ENCODE measurements at places on chromosomes 7 and 10.

DNA sequence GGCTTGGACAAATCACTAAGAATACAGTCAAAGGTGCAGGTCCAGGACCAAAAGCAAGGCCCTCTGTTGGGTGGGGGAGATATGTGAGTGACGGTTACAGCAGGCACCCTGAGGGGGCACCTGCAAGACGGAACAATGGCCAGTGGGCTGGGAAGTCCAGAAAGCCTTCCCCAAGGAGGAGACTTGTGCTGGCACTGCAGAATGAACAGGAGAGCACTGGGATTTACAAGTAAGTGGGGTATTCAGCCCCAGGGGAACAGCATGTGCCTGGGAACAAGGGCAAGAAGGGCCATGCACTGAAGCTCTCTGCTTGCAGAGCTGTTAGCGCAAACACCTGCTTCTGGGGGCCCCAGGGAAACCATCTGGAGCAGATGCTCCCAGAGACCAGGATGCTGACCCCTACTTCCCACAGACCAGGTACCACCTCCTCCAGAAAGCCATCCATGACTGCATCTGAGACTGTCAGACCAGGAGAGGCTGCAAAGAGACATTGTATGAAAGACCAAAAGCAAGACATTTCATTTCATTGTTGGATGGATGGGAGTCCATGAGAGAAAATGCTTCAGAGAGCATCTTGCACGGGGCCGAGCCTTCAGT, 24.6 kb upstream of the ZMIZ1 start:
- no peak for DNase-seq

DNA sequence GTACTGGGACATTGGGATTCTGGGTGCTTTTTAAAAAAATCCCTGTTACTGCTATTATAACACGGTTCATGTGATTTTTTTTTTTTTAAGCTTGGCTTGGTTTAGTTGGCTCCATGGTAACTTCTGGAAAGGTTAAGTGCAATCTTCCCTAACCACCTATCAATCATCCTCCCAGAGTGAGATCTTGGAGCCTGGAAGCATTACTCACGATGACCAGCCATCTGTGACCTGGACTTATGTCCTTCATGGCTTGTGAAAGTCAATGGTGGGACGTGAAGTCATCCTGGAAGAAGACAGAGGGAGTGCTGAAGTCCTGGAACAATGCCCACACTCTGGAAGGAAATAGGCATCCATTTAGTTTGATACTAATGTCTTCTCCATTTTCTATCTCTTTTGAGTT, 135.5 kb upstream of the FRMD4A start:
- no peak for DNase-seq

- no peak for DNase-seq
Measured at GRCh38 chr10:114648368-114648767, 9.7 kb downstream of the ABLIM1 start.

GRCh38 chr10:89241486-89242344, 9.9 kb downstream of the LIPA start:
- no peak for DNase-seq

- DNase-seq = no peak
Measured at GRCh38 chr7:73668886-73669230, 1.2 kb downstream of the VPS37D start.

DNA sequence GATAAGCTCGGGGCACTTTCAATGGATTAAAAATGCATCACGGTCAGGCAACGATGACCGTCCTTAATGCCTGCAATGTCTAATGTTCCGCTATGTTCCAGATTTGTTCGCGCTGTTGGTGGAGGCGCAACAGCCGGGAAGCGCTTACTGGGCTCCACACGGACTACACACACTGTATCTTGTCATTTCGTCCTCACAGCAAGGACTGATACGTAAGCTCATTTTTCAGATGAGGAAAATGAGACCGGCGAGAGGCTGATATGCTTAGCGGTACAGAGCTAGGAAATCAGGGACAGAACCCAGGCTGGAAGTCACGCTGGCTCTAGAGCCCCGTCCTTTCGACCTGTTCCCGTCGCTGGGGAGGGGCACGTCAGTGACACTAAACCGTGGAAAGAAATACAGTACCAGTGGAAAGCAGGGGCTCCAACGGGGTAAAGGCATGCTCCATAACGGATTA, 670 bp downstream of the TPK1 start:
- DNase-seq = peak; percentile 23

GRCh38 chr10:70715853-70716795, 43.8 kb downstream of the ADAMTS14 start:
- DNase-seq = no peak

- DNase-seq = peak; percentile 21
Measured at GRCh38 chr7:142438235-142438922, 180.5 kb upstream of the PRSS58 start.

DNA sequence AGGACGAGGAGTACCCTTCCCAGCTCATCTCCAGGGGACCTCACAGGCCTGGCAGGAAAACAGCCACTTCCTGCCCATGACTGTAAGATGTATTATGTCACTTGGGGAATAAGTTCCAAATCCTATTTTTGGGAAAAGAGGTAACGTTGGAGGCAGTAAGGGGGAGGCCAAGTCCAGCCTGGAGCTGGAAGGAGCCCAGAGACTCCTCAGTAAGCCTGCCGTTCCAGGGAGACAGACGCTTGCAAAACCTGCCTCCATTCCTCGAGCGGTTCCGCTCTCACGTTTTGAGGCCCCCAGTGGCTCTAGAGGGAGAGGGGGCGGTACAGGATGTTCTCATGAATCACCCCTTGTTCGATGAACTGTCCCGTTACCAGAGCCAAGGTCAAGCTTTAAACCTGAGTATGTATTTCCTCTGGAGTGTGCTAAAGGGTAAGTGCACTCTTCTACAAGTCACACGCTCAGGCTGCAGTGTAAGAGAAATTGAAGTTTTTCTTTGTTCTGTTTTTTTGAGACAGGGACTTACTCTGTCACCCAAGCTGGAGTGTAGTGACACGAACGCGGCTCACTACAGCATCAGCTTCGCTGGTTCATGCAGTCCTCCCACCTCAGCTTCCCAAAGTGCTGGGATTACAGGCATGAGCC, 45.5 kb upstream of the CYTH3 start:
- peak; percentile 9 for DNase-seq

DNA sequence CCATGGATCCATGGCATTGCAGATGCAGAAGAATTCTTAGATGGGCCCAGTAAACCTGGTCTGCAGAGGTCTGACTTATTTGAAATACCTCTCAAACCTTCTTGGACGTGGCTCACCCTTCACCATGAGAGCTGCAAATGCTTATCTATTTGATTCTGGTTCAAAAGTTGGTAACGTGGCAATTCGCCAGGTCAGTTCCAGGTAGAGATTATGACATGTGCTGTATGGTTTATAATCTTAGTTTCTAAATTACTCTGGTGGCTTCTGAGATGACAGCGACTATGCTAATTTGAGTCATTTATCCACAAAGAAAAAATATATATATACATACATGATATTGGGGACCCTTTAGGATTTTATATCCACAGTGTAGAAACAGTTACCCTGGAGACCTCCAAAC, 68.8 kb downstream of the NRP1 start:
- DNase-seq = no peak

DNA sequence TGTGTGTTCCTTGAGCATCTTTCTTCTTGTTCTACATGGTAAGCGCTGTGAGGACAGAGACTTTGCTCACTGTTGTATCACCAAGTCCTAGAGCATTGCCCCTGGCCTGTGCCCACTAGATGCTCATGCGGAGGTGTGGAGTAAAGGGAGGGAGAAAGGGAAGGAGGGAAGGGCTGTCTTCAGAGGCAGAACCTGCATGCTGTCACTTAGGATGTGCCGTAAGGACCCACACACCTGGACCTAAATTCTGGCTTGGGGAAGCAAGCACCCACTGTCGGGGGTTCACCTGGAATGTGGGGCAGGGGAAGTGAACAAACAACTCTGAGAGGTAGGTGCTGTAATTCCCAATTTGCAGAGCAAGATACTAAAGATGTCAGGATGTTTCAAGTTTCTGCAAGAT, 129.5 kb downstream of the PTPN20 start:
- DNase-seq = no peak

DNA sequence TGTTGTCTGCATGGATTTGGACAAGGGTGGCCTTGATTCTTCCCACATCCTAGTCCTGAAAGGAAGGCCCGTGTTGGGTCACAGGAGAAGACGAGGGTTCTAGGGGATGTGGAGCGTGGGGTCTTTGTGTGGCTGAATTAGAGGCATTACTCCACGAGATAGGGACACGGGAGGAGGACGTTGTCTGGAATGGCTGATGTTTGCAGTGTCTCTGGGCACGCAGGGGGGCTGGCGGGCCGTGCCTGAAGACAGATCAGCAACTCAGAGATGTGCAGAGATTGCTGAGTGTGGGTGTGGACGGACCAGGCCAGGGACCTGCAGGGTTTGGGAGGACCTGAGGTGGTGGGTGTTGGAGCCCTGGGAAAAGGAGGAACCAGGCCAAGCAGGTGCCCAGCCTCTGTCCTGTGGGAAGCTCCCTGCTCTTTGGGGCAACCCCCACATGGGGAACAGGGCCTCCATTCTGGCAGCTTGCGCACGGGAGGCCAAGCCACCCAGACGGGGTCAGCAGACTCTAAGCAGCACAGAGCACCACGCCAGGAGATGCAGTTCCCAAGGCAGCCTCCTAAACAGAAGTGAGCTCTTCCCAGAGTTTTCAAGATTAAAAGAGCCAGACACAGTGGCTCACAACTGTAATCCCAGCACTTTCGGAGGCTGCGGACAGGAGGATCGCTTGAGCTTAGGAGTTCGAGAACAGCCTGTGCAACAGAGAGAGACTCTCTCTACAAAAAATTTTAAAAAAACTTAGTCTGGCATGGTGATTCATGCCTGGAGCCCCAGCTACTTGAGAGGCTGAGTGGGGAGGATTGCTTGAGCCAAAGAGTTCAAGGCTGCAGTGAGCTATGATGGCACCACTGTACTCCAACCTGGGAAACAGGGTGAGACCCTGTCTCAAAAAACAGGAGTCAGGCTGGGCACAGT, 71.0 kb upstream of the GTF2I start:
- no peak for DNase-seq

GRCh38 chr7:25946181-25946580, 205.8 kb upstream of the NFE2L3 start:
- no peak for DNase-seq

- DNase-seq = no peak
Measured at GRCh38 chr10:33422471-33423153, 88.1 kb upstream of the NRP1 start.

GRCh38 chr7:96014617-96015016, 242.3 kb downstream of the DYNC1I1 start:
- DNase-seq = no peak

GRCh38 chr10:99926925-99927720, 82.6 kb downstream of the DNMBP start:
- peak; percentile 71 for DNase-seq

DNA sequence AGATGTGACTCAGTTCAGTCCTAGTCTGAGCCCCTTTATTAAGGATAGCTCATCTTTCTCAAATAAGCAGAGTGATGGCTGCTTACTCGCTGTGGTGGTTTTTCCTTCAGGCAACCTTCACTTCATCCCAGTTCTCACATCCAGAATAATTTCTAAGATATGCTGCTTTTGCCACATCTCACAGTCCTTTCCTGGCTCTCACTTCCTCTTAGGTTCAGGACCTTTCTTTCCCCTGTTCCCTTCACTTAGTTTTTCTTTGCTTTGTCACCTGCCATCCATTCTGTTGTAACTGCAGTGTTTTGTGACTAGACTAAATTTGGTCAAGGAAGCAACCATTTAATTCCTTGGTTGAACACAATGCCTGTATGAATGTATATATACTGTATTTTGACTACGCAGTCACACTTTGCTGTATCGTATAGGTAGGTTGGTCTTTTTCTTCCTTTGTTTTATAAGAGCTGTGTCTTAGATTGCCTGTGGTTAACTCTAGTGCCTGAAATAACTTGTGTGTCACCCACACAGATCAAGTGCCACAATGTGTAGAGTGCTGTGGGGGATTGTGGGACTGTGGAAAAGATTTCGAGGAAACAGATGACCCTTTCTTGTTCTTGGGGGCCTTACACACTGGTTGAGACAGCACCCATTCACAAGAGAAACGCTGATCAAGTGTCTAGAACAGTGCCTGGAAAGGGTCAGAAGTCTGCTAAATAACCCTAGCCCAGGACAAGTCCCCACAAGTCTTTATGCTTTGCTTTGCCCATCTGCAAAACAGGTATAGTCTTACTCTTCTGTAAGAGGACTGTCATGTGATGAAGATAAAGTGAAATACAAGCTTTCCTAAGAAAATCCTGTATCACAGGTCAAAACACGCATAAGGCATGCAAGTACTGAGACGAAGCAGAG, 2.6 kb downstream of the ZNF655 start:
- no peak for DNase-seq

- DNase-seq = no peak
Measured at GRCh38 chr7:47866120-47866519, 82.1 kb downstream of the PKD1L1 start.

- peak; percentile 82 for DNase-seq
Measured at GRCh38 chr7:129780257-129780973, 168.9 kb downstream of the NRF1 start.

GRCh38 chr10:81704596-81704995, 170.4 kb upstream of the NRG3 start:
- no peak for DNase-seq

DNA sequence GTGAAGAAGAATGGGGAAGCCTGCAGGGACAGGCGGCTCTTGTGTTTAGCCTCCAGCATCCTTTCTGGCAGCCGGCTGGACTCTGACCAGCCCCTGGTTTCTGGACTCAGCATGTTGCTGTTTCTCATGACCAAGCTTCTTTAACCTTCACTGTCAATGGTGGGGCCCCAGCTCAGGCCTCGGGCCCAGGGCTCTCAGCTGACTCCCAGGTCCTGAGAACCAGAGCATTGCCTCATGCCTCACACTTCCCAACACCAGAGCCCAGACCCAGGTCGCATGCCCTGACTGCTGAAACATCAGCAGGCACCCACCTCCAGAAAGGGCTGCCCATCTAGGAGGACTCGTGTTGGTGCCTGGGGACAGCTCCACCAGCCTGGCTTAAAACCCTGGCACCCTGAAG, 34.8 kb upstream of the FGFR2 start:
- DNase-seq = peak; percentile 64

DNA sequence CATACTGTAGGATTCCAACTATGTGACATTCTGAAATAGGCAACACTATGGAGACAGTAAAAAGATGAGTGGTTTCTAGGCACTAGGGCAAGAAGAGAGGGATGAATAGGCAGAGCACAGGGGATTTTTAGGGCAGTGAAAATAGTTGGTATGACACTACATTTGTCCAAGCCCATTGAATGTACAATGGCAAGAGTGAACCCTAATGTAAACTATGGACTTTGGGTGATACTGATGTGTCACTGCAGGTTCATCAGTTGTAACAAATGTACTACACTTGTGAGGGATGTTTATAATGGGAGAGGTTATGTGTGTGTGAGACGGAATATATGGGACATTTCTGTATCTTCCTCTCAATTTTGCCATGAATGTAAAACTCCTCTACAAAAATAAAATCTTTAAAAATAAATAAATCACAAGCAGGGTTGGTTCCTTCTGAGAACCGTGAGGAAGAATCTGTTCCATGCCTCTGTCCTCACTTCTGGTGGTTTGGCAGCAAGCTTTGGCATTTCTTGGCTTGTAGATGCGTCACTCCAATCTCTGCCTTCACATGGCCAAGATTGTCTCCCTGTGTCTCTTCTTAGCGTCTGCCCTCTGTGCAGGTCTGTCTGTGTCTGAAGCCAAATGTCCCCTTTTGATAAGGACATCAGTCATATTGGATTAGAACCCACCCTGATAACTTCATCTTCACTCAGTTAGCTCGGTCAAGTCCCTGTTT, 83.1 kb upstream of the AGBL3 start:
- no peak for DNase-seq

GRCh38 chr10:29524294-29524693, 110.5 kb downstream of the SVIL start:
- no peak for DNase-seq

- no peak for DNase-seq
Measured at GRCh38 chr7:80844916-80845315, 73.9 kb downstream of the SEMA3C start.

GRCh38 chr7:151013733-151014497, 10.4 kb downstream of the ATG9B start:
- peak; percentile 84 for DNase-seq

Measured in large intestine (tissue), 12 donors.